Breast epithelium (tissue), 4 donors: ENCODE measurements at places on chromosomes 5 and 9. TPM values are rescaled to one million over a fixed set of nuclear protein-coding genes. Genes with fewer than 3 reads are reported as not detected.

The SLC6A7 gene
- not detected for total RNA-seq

The CCDC152 gene
- total RNA-seq: 0.88 TPM

The FOXI1 gene
- total RNA-seq: not detected

The CD72 gene
- 5.1 TPM for total RNA-seq

The GFPT2 gene
- 60.0 TPM for total RNA-seq

The DAB2 gene
- 112 TPM for total RNA-seq

The ADAMTS6 gene
- 1.4 TPM for total RNA-seq

The WDR38 gene
- total RNA-seq: not detected

The GFI1B gene
- not detected for total RNA-seq

The PCDHA7 gene
- 1.3 TPM for total RNA-seq

The SPINK4 gene
- total RNA-seq: not detected

The SOHLH1 gene
- total RNA-seq: not detected

The CYLC2 gene
- not detected for total RNA-seq
